ENCODE measurements at places on chromosomes 12 and 14. TPM values are rescaled to one million over a fixed set of nuclear protein-coding genes. Genes with fewer than 3 reads are reported as not detected.

- DNase-seq = no peak
Observed at GRCh38 chr12:1131811-1132224, 140.8 kb downstream of the ERC1 start.

DNA sequence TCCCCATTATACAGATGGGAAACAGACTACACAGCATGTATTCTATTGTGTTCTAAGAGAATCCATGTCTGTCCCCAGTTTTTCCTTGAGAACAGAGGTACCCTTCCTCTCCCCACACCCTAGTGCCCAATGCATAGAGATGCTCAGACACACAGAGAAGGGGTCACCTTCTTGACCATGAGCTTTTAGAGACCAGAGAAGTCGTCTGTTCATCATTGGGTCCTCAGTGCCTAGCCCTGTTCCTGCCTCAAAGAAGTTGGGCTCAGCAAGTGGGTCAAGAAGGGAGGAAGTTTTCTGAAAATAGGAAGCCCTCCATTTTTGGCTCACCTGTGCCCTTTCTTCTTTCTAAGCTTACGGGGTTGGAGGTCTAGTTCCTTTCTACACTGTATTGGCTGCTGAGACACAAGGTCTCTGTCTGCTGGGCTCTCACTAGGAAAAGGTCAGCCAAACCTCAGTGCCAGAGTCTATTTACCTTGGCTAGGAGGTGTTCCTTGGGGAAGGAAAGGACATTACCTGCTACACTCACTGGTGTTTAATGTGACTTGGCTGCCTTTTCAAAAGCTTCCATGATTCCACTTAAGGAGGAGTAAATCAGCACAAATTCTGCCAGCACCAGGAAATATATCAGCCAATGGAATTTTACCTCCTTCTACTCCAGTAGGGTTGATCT, 198.5 kb upstream of the PWP1 start:
- no peak for DNase-seq

DNA sequence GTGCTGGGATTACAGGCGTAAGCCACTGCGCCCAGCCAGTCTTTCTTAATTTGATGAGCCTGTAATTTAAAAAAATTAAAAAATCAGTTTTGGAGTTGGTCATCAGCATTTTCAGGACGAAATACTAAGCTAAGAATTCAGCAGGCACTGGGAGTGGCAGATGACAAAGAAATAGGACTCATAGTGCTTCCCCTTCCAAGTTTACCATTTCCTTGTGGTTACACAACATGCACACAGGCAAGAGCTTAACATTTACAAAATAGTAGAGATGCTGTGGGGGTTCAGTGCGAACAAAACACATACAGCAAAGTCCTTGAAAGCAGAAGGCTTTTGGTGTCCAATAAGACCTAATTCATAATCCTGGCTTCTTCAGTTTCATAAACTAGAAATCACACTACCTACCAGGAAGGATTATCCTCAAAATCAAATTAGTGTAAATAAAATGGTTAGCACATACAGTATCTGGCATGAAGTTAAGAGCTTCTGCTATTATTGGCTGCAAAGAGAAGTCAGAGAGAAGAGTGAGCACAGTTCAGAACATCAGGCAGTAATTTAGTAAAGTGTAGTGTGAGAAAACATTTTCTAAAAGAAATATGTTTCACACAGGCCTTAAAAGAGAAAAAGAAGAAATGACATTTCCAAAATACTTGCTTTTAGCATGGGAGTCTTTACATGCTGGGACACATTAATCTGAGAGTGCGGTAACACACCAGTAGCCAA, 22.2 kb upstream of the KIF21A start:
- DNase-seq = no peak

DNA sequence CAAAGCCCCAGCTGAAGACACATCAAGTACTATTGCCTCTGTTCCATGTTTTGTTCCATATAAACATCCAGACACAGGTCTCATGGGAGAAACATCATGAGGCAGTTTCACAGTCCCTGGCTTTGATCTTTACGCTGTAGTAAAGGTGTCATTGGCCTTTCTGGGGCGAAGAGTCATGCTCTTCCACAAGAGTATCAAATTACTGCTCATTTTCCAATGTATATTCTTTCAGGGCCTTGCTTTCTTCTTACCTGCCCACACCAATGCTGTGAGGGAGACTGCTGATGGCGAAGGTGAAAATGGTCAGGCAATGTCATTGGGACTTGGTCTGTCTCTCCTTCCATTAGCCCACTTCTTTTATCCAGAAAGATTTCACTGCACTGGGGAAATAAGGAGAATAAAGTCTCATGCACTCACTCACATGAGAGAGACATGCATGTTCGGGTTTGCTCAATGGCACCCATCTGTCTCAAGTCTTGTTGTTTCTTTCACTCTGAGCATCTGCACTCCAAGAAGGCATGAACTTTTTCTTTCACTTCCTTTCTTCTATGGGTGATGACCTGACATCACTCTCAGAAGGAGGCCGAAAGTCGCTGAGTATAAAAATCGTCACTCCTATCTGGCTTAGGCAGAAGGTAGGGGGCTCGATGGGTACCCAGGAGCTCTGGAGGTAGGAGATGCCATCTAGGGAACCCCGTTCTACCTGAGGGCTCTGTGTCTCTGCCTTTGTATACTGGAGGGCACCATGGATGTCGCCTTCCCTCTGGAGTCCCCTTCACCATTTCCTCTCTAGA, 1.3 kb upstream of the JDP2 start:
- DNase-seq = no peak

- no peak for DNase-seq
Observed at GRCh38 chr12:114440270-114441038, 34.5 kb upstream of the TBX5 start.

- DNase-seq = no peak
Observed at GRCh38 chr12:56768424-56768823, 5.3 kb downstream of the HSD17B6 start.

GRCh38 chr12:26833743-26834490, 923 bp upstream of the ITPR2 start:
- DNase-seq = no peak

- DNase-seq = no peak
Observed at GRCh38 chr14:23513818-23514643, 37.5 kb downstream of the ZFHX2 start.

GRCh38 chr12:88242571-88242925, 100.4 kb downstream of the TMTC3 start:
- no peak for DNase-seq

DNA sequence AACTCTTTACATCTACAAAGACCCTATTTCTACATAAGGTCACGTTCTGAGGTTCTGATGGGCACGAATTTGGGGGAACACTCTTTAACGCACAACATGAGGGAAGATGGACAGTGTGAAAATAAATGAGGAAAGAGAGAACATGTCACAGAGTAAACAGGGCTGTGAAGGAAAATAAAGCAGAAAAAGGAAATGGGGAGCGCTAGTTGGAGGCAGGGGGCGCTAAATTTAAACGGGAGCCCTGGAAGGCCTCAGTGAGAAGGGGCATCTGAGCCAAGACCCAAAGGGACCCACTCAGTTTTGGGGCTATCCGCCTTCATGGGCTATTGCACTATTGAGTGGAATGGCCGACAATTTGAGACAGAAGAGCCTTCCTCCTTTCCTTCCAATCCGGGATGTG, 50.5 kb downstream of the PLXNC1 start:
- no peak for DNase-seq

DNA sequence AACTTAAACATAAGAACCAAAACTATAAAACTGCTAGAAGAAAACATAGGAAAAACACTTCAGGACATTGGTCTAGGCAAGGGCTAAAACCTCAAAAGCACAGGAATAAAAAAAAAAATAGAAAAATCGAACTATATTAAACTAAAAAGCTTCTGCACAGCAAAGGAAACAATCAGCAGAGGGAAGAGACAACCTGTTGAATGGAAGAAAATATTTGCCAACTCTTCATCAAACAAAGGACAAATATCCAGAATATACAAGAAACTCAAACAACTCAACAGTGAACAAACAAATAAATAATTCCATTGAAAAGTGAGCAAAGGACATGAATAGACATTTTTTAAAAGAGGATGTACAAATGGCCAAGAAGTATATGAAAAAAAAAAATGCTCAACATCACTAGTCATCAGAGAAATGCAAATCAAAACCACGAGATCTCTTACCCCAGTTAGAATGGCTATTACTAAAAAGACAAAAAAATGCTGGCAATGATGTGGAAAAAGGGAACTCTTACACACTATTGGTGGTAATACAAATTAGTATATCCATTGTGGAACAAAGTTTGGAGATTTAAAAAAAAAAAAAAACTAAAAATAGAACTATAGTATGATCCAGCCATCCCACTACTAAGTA, 152.0 kb downstream of the NDUFA12 start:
- DNase-seq = no peak

DNA sequence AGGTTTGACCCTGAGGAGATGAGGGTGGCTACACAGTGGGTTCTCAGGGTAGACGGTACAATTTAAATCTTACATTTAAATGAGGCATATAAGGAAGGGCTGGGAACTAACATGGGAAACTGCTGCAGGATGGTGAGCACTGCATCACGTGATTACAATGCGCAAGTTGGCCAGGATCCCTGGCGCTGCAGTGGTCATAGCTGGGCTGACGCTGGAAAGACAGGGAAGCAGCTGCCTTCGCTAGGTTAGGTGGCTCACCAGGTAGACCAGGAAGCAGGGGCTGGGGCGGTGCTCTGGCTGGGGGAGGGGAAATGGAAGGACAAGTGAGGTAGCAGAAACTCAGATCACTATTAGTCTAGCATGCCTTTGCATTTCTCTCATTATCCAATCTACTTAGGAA, 149.9 kb downstream of the FOXN3 start:
- DNase-seq = no peak

DNA sequence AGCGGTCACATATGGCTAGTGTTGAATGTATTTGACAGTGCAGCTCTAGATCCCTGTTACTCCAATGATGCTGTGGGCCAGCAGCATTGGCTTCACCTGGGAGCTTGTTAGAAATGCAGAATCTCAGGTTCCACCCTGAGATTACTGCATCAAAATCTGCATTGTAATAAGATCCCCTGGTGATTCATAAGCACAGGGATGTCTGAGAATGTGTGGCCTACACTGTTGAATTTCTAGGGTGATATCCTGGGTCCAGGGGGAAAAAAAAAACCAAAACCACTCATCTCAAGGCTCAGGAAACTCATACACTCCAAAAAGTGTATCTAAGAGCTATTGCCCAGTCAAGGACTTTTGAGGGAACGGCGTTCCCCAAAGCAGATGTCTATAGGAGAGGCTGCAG, 196.8 kb downstream of the PPM1H start:
- no peak for DNase-seq

DNA sequence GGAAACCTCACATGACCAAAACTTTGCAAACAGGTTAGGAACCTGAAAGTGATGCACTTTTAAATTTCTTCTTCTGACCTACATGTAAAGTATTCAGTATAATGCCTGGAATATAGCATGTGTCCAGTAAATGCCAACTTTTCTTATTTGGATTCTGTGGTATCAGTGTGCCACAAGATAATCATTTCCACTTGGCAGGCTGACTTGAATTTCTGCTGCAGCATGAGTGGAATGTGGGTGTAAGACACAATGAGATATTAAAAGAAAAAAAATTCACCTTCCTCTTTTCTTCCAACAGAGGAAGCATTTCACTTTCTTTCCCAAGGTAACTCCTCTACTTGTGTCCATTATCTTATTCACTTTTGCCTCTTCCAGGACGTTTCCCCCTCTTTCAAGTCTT, 141.9 kb upstream of the PRKD1 start:
- DNase-seq = no peak

DNA sequence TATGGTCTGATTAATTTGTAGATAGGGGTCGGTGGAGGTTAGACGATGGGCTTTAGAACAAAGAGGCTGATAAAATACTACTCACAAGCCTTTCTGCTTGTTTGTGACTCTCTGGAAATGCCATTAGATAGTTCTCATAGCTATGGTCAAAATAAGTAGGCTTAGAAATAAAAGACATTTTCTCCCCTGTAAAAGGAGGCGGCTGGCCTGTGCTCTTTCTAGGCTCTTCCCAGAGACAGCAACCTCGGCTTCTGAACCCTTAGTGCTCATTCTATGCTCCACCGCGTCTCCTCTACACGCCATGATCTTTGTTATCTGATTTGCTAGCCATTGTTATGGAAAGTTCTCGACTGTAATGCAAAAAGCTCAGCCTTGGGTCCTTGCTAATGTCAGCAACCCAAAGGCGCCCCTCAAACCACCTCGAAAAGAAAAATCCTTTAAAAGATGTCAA, 64.5 kb downstream of the CRADD start:
- DNase-seq = no peak

- no peak for DNase-seq
Observed at GRCh38 chr14:90049390-90049789, 12.4 kb upstream of the KCNK13 start.

DNA sequence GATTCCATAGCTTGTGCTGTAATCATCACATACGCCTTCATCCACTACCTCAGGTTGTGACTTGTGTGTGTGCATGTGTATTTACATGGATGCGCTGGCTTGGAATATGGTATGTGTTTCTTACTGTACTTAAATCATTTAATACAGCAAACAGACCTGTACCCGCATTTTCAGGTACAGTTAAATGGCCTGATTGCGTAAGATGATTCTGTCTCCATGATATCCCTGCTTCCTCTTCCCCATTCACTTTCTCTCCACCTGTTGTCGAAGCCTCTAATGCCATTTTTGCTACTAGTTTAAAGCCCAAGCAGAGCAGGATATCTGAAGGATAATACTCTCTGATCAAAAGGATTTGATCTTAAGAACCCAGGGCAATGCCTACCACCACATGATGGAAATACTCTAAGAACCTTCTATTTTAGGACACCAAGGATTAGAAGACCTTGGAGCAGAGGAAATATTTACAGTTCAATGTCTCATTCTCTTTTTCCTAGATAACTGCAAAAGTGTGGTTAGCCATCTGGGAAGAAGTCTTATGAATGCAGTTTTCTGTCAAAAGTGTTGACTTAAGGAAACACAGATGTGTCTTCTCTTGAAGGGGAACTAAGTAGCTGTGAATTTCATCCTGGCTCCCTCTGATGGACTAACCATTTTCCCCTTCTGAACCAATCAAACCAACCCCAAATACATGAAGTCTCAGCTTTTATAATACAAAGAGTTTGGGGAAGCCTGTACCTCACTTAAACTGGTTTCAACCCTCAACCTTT, 78.7 kb downstream of the HELB start:
- no peak for DNase-seq

DNA sequence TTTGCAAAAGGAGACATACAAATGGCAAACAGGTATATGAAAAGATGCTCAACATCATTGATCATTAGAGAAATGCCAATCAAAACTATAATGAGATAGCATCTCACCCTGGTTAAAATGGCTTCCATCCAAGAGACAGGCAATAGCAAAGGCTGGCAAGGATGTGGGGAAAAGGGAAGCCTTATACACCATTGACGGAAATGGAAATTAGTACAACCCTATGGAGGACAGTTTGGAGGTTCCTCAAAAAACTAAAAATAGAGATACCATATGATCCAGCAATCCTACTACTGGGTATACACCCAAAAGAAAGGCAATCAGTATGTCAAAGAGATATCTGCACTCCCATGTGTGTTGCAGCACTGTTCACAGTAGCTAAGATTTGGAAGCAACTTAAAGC, 17.3 kb upstream of the CKAP4 start:
- DNase-seq = no peak

DBX2 gene
- not detected for polyA plus RNA-seq

OR6S1 gene
- polyA plus RNA-seq = not detected

MED6 gene
- polyA plus RNA-seq = 32.1 TPM

BEGAIN gene
- polyA plus RNA-seq = 0.48 TPM

SERPINA5 gene
- polyA plus RNA-seq = not detected

LYZ gene
- not detected for polyA plus RNA-seq

OR9K2 gene
- polyA plus RNA-seq = not detected
